ENCODE measurements at places on chromosomes 2 and 18.

DNA sequence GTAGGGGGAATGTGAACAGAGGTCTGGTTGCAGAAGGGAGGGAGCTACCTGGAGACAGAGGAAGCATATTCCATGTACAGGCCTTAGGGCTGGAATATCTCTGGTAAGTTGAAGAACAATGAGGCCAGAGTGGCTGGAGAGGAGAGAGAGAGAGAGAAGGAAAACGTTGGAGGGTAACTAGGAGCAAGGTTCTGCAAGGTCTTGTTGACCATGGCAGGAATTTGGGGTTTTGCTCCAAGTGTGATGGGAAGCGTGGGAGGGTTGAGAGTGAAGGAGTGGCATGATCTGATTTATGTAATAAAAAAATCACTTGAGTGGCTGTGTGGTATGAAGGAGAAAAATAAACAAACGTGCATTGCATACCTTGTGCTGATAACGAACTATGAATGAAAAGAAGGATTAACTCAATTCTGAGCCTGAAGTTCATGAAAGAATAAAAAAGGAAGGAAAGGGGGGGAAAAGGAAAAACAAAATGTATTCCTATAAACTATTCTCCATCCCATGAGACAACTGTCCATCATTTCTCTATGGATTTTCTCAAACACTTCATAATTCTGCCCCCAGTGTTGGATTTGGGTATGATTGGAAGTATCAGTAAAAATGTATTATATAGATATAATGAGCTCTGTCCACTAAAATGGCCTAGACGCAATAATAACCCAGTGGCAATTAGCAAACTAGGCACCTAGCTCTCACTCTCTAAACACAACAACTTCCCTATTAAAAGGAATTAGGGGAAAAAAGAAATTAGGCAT lies 59.7 kb upstream of the PMAIP1 start:
- no peak for DNase-seq

GRCh38 chr2:79129804-79130203 lies 9.5 kb downstream of the REG1A start:
- DNase-seq, result no peak

DNA sequence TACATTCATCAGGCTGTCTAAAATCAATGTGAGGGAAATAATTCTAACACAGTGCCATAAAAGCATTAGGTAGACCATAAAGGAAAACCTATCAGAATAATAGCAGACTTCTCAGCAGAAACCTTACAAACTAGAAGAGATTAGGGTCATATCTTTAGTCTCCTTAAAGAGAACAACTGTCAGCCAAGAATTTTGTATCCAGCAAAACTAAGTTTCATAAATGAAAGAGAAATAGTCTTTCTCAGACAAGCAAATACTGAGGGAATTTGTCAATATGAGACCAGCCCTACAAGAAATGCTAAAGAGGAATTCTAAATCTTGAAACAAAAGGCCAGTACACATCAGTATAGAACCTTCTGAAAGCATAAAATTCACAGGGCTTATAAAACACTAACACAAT lies 482.0 kb downstream of the SATB2 start:
- DNase-seq, result no peak

GRCh38 chr2:161124201-161124600 lies 36.0 kb upstream of the TANK start:
- DNase-seq, result no peak

GRCh38 chr2:195470622-195471021 lies 186.4 kb upstream of the SLC39A10 start:
- no peak for DNase-seq

GRCh38 chr2:152198499-152198898 lies 22.9 kb upstream of the STAM2 start:
- DNase-seq, result no peak

GRCh38 chr18:40672590-40672989 lies 1282.4 kb upstream of the PIK3C3 start:
- no peak for DNase-seq

DNA sequence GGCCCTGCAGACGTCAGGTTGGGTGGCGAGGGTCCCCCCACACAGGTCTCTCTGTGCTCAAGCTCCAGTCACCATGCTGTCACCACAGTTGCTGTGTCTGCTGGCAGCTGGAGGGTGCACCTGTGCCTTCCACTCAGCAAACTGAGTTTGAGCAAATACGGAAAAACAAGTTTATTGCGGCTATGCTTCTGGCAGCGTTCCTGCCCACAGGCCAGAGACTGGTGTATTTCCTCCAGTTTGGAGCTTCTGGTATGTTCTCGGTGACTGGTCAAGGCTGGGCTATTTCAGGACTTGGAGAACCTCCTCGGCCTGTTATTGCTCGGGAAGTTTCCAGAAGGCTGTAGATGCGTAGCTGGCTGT lies 132.6 kb downstream of the SEPTIN10 start:
- DNase-seq, result no peak

- no peak for DNase-seq
Observed at GRCh38 chr18:25261768-25262167, 90.2 kb downstream of the ZNF521 start.

GRCh38 chr2:60213865-60214625 lies 339.4 kb downstream of the BCL11A start:
- DNase-seq, result no peak

GRCh38 chr2:127985735-127986134 lies 42.1 kb downstream of the SAP130 start:
- no peak for DNase-seq

GRCh38 chr2:124908411-124908810 lies 883.3 kb downstream of the CNTNAP5 start:
- DNase-seq, result no peak

GRCh38 chr2:200765139-200765951 lies 46.4 kb upstream of the BZW1 start:
- DNase-seq, result no peak

DNA sequence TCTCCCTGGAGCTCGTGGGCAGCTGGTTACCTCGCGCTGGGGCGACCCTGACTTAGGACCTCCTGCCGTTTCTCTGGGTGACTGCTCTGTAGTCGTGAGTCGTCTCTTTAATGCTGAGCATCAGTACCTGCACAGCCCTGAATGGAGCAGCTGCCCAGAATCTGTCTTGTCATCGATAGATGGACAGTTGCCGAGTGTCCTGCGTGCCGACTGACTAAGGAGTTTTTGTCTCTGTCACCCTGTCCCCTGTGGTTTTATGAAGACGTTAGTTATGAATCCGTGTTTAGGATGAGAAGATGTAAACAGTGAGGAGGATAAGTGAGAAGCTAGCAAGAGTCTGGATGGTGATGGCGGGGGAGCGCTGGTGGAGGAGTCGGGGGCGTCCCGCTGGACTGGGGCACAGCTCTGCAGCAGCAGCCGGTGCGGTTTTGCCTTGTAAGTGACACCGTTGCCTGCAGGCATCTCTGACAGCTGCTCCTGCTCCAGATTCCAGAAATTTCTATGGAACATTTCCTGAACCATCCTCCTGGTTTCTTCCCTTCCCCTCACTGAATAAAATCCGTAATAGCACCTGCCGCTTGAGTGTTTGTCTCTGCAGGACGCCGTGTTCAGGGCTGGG lies 13.3 kb downstream of the AGAP1 start:
- no peak for DNase-seq

GRCh38 chr2:25421289-25421688 lies 79.6 kb upstream of the DNMT3A start:
- no peak for DNase-seq

- no peak for DNase-seq
Observed at GRCh38 chr2:111041398-111042202, 79.1 kb upstream of the BCL2L11 start.

GRCh38 chr2:27264753-27265535 lies 2.1 kb upstream of the SLC30A3 start:
- peak; percentile 53 for DNase-seq

DNA sequence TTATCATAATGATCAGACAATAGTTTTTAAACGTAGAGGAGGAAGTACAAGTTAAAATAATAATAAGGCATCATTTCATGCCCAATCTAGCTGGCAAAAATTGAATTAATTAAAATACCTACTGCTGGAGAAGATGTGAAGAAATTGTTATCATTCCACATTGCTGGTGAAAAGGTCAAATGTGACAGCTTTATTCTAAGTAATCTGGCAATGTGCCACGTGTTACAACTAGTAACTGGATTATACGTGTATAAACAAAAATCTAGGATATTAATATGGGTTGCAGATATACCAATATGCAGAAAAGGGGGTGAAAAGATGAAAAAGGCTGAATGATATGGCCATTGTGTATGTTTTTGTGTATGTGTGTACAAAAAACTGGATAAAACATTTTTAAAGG lies 32.4 kb downstream of the SMAD2 start:
- no peak for DNase-seq

GRCh38 chr2:85790499-85791188 lies 36.9 kb downstream of the ATOH8 start:
- no peak for DNase-seq

DNA sequence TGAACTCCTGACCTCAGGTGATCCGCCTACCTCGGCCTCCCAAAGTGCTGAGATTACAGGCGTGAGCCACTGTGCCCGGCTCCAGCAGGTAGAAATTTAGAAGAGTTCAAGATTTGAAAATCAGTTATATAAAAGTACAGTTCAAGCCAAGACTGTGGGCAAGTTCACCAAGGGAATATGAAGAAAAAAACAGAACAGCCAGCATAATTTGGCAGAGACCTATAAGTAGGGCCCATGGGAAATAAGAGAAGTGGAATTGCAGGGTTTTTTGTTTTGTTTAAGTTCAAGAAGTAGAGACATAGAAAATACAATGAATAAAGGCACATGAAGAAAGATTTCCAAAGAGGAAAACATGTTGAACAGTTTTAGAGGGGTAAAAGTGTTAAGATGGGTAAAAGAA lies 57.9 kb downstream of the BAZ2B start:
- DNase-seq, result no peak

GRCh38 chr2:241110607-241111439 lies 8.7 kb upstream of the MTERF4 start:
- DNase-seq, result no peak

GRCh38 chr2:88852753-88853402 lies 161.4 kb downstream of the RPIA start:
- DNase-seq, result no peak
